ENCODE measurements at places on chromosomes 16 and 17.

DNA sequence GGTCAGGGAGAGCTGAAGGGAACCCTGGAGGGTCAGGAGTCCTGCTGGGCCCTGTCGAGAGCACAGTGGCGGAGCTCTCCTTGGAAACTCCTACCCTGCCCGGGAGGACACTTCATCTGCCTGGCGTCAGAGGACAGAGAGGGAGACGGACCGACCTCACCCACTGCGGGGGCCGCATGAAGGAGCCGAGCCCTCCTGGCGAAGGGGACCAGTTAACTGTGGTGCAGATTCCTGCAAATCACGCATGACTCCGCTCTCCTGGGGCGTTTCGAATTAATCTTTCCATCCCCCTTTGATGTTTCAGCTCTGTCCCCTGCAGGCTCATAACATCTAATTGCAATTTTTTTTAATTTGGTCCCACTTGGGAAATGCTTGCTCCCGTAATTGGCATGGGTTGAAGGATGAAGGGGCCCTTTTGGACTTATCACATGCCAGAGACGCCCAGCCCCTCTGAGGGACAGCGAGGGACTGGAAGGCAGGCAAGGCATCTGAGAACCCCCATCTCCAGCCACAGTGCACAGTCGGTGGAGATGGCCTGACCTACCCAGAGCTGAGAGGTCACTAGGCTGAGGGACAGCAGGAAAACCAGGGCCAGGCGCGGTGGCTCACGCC, 26.5 kb downstream of the RPH3AL start:
- peak; percentile 57 for DNase-seq

DNA sequence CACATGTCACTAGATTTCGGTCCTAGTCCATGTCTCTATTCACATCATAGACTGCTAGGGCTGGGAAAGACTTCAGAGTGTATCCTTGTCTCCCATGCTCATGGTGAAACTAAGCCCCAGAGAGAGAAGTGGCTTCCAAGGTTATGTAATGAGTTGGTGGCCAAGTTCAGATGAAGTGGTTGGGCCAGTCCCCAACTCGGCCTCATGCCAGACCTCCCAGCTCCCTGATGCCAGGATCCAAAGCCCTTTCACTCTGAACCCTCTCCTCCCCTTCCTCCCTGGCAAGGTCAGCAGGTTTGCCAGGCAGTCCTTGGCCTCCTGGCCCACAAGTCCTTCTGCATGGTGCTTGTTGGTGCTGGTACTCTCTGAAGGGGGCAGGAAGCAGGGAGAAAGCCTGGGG, 189.7 kb downstream of the AXIN2 start:
- DNase-seq = no peak

GRCh38 chr17:44061446-44061845, 5.0 kb downstream of the LSM12 start:
- DNase-seq = no peak

DNA sequence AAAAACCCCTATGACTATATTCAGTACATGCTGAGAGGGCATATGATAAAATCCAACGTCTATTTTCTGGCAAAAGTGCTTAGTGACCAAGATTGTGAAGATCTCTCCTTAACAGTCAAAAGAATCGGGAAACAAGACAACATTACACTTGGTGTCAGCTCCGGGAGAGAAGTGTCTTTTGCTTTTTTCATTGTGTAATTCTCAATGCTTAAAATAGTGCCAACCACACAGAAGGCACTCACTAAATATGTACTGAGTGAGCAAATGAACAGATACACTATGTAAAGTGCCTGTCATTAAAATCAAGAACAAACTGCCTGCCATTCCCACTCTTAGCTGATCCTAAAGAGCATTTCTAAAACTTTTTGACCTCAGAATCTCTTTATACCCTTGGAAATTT, 34.1 kb downstream of the VPS53 start:
- DNase-seq = no peak

DNA sequence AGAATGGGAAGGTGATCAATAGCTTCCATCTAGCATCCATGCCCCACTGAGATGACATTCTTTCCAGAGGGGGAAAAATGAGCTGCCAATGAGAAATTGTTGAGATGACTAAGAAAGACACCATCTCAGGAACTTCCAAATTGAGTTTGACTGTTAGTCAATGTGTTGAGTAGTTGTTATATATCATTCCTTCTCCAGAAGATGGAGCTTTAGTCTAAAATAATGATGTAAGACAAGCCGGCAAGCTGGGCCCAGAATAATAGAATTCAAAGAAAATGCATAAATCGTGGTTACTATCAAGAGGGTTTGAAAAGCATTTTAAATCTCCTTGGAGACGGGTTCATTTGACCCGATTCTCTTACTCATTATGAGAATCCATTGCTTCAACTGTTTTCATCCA, 71.0 kb upstream of the ATF7IP2 start:
- DNase-seq = no peak

DNA sequence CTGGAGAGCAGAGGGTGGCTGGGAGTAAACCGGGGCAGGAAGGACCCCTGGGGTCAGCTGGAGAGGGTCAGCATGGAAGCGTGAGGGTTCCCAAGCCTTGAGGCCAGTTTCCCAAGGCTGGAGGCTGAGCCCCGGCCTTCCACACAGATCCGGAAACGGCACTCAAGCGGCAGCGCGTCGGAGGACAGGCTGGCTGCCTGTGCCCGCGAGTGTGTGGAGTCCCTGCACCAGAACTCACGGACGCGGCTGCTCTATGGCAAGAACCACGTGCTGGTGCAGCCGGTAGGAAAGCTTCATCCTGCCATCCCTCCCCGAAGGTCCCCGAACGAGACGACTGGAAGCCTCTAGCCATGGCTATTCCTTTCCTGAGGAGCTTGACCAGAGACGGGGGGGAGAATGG, 26.0 kb downstream of the SGSM2 start:
- no peak for DNase-seq

- DNase-seq = no peak
Observed at GRCh38 chr16:2810651-2811050, 6.4 kb upstream of the PRSS21 start.

- no peak for DNase-seq
Observed at GRCh38 chr16:46897471-46897870, 13.3 kb downstream of the GPT2 start.

DNA sequence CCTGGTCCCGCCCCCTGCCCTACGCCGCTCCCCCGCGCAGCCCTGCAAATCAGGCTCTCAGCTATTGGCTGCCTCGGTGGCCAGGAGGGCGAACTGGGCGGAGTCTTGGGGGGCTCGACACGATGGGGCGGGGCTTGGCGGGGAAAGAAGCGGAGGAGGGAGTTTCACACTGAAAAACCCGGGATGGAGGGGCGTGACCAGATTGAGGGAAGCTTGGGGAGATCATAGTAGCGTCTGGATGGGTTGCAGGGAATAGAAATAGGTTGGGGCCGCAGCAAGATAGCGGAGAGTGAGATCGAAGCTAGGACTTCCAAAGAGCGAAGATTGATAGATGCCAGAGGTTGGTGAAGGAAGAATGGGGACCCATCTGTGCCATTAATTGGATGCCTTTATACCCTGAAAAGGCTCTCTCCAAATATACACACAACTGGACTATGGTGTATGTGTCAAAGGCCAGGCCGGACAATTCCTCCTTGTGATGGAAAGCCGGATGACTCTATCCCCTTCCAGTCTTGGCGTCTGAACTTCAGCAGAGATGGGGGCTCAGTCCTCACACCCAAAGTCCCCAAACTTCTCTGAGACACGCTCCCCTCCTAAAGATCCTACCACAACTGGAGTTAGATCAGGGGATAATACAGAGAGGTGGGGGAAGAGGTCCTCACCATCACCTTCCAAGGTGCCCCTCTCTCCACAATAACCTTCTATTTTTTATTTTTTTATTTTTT, 376 bp upstream of the STAC2 start:
- peak; percentile 94 for DNase-seq

DNA sequence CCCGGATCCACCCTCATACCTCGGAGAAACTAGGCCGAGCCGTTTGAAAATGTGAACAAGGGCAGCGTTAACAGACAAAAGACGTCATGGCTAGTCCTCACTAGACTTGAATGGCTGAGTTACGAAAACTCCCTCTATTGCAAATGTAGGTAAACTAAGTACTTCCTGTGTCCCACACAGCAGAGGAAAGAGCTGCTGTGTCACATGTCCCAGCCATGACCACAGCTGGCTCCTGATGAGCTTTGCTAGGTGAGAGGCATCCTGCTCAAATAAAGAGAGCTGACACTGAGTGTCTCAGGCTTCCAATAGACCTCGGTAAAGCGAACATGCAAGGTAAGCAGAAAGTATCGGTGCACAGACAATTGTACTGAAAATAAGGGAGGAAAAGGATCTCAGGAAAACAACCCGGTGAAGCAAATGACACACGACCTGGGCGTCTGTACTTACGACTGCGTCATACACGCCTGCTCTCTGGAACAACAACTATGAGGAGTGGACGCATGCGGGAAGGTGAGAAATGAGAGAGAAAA, 26.0 kb downstream of the TMEM204 start:
- DNase-seq = no peak

Data from eye (tissue), 1 donor.